ENCODE measurements at places on chromosomes 3 and 15.

GRCh38 chr3:34777386-34777785 is 861.9 kb upstream of the ARPP21 start:
- no peak for DNase-seq

DNA sequence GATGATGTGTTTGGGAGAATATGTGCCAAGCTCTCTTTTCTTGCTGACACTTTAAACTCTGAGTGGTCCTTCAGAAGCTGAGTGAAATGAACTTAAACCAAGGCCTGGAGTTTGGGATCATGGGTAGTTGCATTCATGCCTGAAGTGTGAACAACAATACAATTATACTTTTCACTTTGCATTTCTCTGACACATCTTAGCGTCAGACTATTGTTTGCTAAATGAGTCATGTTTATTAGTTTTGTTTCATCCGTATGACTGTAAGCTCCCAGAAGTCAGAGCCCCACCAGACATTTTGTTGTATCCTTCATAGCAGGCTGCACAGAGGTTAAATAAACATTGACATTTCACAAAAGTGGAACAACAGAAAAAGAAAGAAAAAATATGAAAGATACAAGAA is 542.6 kb downstream of the TUSC7 start:
- DNase-seq: no peak

DNA sequence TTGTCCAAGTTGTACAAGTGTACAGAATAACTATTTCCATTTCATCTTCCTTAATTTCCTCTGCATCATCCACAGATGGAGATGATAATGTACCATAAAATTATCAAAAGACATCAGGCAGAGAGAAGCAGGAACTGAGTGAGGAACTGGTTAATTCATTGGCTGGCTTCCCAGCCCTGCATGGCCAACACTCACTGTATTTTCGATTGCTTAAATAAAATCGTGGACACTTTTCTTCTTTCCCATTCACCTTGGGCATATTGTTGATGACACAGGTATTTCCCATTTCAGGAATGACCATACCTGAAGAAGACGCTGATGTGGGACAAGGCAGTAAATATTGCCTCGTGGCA is 144.2 kb upstream of the ABHD17C start:
- DNase-seq: no peak

DNA sequence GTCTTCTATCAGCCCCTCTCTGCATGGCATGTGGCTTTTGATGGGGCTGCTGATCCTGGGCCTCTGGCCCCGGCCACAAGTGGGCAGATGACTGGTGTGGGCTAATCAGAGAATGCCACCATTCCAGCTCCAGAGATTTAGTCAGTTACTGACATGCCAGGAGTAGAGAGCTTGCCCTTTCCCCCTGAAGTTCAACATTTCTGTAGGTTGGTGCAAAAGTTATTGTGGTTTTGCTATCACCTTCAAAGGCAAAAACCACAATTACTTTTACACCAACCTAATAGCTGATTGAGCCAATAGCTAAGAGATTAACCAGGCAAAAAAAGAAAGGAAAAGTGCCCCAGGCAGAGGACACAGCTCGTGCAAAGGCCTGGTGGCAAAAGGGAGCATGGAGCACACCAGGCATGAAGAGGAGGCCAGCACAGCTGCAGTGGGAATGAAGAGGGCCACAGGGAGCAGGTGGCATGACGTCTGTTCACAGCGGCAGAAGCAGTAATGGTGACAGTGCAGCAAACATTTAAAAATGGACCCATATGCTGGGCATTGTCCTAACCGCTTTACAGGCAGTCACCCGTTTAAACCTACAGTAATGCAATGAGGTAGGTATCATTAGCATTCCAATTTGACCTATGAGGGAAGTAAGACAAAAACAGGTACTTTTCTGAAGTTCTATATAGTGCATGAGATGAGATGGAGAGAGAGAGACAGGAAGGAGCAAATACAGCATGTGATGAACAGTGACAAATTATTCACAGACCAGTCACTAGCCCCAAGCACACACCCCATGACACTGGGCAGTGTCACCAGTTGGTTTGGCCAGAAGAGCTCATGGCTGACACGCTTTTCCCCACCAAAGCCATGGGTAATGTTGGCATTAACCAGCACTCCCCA is 373.0 kb upstream of the PROK2 start:
- no peak for DNase-seq

DNA sequence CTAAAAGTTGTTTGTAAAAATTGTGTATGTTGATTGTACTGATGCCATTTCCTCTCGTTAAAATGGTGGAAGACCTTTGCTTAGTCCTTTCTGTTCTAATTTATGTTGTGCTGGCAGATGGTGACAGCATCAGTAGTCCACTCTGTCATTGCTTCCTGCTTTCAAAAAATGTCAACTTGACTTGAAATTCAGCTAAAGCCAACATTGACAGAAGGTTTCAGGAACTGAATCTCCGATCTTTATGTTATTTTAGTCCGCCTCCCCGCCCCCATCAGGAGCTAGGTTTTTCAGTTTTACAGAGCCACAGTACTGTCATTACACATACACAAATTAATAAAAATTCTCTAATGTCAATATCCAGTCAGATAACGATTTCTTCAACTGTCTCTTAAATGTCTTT is 1.5 kb downstream of the CEP63 start:
- no peak for DNase-seq

DNA sequence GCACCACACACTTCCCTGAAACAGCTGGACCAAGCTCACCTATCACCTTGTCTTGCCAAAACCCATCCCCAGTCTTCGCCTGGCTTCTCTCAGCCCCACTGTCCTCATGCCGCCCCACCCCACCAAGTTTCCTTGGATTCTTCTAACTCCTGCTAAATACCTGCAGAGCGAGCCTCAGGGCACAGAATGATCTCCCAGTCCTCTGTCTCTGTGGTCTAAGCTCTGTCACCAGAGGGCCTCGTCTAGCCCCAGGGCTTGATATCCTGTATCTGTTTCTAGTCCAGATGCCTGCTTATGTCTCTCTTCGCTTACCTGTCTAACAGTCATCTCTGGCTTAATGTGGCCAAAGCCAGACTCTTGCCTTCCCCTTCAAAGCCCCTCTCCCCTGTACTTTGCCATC is 9.7 kb downstream of the CCDC12 start:
- no peak for DNase-seq

- no peak for DNase-seq
Observed at GRCh38 chr3:36372534-36372935, 7.8 kb upstream of the STAC start.

DNA sequence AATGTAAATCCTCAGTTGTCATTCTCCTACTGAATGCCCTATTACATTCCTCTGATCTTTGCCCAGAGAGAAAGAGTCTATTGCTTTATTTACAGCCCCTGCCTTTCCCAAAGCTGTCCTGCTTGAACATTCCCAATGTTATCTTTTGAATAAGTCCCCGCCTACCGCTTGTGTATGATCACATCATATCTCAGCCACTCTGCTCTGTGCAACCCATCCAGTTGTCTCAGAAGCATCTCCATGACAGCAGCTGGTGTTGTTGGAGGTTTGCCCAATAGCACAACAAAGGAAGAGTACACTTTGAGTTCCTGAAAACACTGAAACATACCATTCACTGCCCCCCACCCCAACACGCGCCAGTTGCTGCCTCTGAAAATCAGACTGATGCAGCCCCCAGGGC is 22.0 kb upstream of the FAM3D start:
- DNase-seq: no peak

DNA sequence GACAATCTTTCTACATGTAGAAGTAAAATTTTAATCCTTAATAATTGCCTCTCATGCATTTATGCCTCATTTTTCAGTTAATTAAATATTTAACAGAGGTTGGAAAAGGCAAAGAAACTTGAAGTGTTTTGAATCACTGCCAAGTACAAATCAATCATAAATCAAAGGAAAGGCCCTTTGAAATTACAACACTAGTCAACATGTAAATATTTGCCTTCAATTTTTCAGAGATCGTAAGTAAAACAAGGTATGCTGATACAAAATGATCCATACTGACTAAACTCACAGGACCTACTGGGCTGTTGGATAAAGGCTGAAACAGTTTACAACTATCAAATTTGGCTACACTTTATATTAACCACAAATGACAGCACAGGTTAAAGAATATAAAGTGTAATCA is 33.9 kb downstream of the ZBBX start:
- DNase-seq: no peak

GRCh38 chr3:3101660-3102458 is 8.3 kb downstream of the IL5RA start:
- DNase-seq: no peak

- DNase-seq: no peak
Observed at GRCh38 chr3:20186600-20187004, 596 bp upstream of the SGO1 start.

DNA sequence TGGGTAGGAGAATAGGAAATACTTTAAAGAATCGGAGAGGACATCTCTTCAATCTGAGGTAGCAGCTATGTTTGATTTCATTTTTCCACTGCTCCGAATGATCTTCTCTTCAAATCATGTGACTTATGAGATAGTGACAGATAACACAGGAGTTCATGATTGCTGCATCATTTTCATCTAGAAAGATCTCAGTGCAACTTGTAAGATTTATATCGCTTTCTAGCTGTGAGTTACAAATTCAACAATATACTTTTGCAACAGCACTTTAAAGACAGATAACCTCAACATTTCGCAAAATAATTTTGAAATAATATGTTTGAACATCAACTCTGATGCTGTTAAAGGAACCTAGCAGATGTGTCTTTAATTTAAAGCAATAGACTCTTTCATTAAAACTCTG is 99.9 kb upstream of the CCDC80 start:
- no peak for DNase-seq

GRCh38 chr3:34881026-34881425 is 758.3 kb upstream of the ARPP21 start:
- no peak for DNase-seq

- no peak for DNase-seq
Observed at GRCh38 chr3:140341203-140341602, 336.7 kb upstream of the TRIM42 start.

DNA sequence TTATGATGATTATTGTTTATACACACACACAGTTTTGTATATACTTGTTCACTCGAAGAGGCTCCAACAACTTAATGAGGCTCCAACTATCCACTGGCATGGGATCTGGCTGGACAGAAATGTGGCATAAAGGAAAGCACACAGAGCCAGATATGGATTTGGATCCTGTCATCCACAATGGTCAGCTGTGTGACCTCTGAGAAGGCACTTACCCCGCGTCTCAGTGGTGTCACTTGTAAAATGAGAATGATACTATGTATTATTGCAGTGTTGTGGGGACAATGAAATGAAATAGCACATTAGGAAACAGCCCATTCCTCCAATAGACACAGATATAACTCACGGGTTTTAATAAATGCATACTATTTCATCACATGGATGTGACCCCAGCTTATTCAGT is 42.2 kb downstream of the PDZRN3 start:
- no peak for DNase-seq

- DNase-seq: no peak
Observed at GRCh38 chr15:72141171-72142084, 23.2 kb downstream of the SENP8 start.

- no peak for DNase-seq
Observed at GRCh38 chr3:123499322-123499721, 50.4 kb upstream of the ADCY5 start.

DNA sequence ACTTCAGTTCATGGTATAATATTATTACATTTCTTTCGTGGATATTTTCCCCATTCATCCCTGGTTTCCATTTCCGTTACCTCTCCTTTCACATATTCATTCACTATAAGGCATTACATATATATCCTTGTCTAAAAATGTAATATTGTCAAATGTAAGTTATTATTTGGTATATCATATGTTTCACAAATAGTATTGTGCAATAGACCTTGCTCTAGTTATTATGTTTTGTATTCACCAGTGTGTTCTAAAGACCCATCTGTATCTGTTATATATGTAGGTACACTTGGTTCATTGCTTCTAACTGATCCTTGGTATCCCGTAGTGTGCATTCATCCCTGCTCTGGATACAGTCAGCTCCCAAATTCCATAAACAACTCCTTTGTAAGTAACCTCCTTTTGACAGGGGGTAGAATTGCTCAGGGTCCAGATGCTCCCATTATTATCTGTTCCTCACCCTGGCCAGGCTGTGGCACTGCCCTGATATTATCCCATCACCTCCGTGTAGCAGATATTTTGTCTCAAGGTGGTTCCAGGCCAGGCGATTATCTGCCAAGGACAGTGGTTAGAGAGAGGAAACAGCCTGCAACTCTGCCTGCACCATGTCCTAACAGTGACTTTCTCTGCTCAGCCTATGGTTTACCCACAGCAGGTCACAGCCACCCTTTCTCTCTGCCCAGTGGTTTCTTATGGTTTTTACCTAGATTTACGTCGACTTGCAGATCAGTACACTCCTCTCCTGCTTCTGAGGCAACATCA is 29.2 kb downstream of the PAQR9 start:
- DNase-seq: no peak

- DNase-seq: no peak
Observed at GRCh38 chr15:68987676-68988075, 26.8 kb upstream of the NOX5 start.

GRCh38 chr3:159978918-159979703 is 9.5 kb upstream of the IL12A start:
- no peak for DNase-seq

GRCh38 chr3:7025581-7026300 is 164.8 kb downstream of the GRM7 start:
- no peak for DNase-seq

DNA sequence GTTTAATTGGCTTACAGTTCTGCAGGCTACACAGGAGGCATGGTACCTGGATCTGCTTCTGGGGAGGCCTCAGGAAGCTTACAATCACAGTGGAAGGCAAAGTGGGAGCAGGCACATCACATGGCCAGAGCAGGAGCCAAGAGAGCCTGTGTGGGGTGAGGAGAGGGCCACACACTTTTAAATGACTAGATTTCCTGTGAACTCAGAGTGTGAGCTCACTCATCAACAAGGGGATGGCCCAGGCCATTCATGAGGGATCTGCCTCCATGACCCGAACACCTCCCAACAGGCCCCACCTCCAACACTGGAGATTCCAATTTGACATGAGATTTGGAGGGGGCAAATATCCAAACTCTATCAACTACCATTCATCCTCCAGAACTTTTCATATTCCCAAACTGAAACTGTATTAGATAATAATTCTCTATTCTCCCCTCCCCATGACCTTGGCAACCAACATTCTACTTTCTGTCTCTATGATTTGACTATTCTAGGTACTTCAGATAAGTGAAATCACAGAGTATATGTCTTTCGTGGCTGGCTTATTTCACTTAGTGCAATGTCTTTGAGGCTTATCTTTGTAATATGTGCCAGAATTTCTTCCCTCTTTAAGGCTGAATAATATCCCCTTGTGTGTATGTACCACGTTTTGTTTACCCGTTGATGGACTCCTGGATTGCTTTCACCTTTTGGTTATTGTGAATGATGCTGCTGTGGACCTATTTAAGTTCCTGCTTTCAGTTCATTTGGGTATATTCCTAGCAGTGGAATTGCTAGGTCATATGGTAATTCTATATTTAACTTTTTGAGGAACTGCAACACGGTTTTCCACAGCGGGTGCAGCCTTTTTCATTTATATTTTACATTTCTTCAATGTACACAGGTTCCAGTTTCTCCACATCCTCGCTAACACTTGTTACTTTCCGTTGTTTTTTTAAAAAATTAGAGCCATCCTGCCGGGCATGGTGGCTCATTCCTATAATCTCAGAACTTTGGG is 43.8 kb downstream of the TKT start:
- DNase-seq: no peak
